ENCODE measurements at places on chromosomes 12 and 14.
A peak's percentile ranks its signal among the peaks of the same experiment; 100 is the strongest.

DNA sequence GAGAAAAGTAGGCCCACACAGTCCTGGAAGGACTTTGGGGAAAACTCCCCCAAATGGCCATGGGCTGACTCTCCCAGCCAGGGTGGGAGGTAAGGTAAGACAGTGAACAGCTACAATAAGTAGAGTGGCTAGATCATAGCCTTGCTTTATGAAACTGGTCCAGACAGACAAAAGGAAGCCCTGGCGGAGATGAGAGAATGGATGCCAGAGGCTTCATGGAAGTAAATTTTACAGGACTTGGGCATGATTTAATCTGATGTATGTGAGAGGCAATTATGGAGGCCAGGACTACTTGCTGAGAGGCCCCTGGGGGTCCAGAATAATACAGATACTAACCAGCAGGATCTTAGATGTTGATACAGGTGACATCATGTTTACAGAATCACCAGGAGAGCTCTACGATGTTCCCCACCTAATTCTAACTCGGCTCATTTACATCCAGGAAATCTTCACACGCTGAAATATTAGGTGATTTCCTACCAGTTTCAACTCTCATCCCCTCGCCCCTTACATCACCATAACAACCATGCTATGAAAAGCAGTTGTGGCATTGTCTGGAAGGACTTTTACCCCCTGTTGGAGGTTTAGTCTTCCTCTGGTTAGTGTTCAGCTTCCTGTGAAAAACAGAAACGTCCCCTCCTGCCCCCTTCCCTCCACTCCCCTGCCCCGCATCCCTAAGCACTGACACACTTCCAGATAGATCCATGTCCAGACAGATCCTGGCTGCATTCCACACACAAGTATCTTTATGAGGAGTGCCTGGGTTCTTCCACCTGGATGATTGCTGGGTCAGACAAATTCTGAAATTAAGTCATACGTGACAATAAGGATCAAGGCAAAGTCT lies 39.5 kb upstream of the NT5DC3 start:
- no peak for DNase-seq
- H3K4me3 ChIP-seq: no peak overlapping the region
- H3K36me3 ChIP-seq: no peaks in the 10 kb centered on the region
- no peaks in the 10 kb centered on the region for H3K4me1 ChIP-seq
- no peaks in the 10 kb centered on the region for H3K27me3 ChIP-seq
- H3K27ac ChIP-seq: no peak overlapping the region

DNA sequence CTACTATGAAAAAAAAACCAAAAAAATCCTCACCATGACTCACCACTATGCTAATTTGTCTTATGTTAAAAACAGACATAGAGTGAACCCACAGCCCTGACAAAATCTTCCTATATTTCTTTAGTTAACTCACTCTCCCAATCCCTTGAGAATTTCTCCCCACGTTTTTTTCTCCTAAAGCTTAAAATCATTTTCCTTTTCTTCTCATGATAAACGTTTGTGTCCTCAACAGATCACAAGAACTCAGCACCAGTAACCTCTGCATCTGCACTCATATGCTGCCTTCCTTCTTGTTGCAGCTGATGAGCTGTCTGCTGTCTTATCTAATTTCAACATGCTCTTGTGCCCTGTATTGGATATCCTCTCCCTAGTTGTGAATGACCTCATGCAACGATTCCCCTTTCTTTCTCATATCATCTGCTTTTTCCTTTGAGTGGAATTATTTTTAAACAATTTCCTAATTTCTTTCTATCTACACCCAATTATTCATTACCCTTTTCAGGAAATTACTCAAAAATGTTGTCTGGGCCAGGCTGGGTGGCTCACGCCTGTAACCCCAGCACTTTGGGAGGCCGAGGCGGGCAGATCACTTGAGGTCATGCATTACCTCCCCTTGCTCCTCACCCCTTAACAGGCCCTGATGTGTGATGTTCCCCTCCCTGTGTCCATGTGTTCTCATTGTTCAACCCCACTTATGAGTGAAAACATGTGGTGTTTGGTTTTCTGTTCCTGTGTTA lies 427.5 kb upstream of the MGAT4C start:
- no peak overlapping the region for H3K27ac ChIP-seq
- no peaks in the 10 kb centered on the region for H3K27me3 ChIP-seq
- no peaks in the 10 kb centered on the region for H3K4me1 ChIP-seq
- H3K4me3 ChIP-seq: no peak overlapping the region

- no peak for DNase-seq
- peaks cover 7% of the 10 kb centered on the region for H3K4me1 ChIP-seq
- H3K27me3 ChIP-seq: no peaks in the 10 kb centered on the region
- no peaks in the 10 kb centered on the region for H3K36me3 ChIP-seq
Observed at GRCh38 chr14:59297071-59297776, 108.8 kb downstream of the DAAM1 start.

DNA sequence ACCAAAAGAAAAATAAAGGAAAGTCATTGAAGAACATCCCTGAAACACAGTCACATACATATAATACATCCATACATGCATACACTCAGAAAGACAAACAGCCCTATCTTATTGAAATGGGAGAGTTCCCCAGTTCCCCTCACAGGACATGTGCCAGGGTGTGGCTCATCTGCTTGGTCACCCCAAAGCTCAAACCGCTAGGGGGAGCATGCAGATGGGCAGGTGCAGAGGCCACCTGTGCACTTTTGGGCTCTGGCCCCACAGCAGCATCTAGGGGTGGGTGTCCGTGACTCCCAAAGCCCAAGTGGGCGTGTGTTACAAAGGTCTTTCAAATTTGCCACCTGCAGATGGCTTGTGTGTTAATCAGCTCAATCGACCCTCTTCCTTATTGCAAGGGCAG lies 75.2 kb downstream of the CMAS start:
- H3K27me3 ChIP-seq: no peaks in the 10 kb centered on the region
- no peaks in the 10 kb centered on the region for H3K36me3 ChIP-seq
- no peaks in the 10 kb centered on the region for H3K4me1 ChIP-seq
- H3K4me3 ChIP-seq: no peak overlapping the region
- no peak for DNase-seq

GRCh38 chr14:68214431-68214830 lies 394.9 kb downstream of the RAD51B start:
- no peaks in the 10 kb centered on the region for H3K27me3 ChIP-seq
- no peak overlapping the region for H3K27ac ChIP-seq
- no peak overlapping the region for H3K4me3 ChIP-seq
- DNase-seq: no peak

- H3K36me3 ChIP-seq: no peaks in the 10 kb centered on the region
- H3K27ac ChIP-seq: no peak overlapping the region
- H3K4me3 ChIP-seq: no peak overlapping the region
- H3K4me1 ChIP-seq: no peaks in the 10 kb centered on the region
- no peaks in the 10 kb centered on the region for H3K27me3 ChIP-seq
Observed at GRCh38 chr14:89374908-89375307, 42.1 kb downstream of the FOXN3 start.

DNA sequence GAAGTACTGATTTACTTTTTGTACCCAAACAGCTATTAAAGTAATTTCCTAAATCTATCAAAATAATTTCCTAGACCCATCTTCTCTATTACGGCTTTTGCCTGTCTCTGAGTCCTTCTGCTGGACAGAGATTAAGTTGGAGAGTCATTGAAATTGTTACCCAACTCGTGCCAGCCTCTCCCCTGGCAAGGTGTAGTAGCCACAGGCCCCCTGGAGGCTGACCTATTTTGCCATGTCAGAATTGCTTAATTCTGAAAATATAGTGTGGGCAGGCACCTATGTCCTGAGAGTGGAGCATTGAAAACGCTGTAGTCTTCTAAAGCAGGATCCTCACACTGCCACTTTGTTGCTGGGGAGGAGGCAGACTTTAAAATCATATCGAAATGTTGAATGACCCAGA lies 308.2 kb downstream of the GLT1D1 start:
- H3K4me3 ChIP-seq: no peak overlapping the region
- DNase-seq: no peak
- H3K4me1 ChIP-seq: no peaks in the 10 kb centered on the region
- H3K27me3 ChIP-seq: no peaks in the 10 kb centered on the region
- H3K27ac ChIP-seq: no peak overlapping the region

- H3K27ac ChIP-seq: no peak overlapping the region
- H3K27me3 ChIP-seq: no peaks in the 10 kb centered on the region
- no peaks in the 10 kb centered on the region for H3K36me3 ChIP-seq
- no peak overlapping the region for H3K4me3 ChIP-seq
- H3K4me1 ChIP-seq: no peaks in the 10 kb centered on the region
Observed at GRCh38 chr12:93072340-93072739, 143.2 kb upstream of the EEA1 start.

- H3K36me3 ChIP-seq: no peaks in the 10 kb centered on the region
- no peaks in the 10 kb centered on the region for H3K4me1 ChIP-seq
- no peak overlapping the region for H3K4me3 ChIP-seq
Observed at GRCh38 chr14:98204139-98204538, 1067.9 kb downstream of the BCL11B start.

- no peak overlapping the region for H3K4me3 ChIP-seq
- H3K4me1 ChIP-seq: peaks cover 6% of the 10 kb centered on the region
- no peaks in the 10 kb centered on the region for H3K36me3 ChIP-seq
Observed at GRCh38 chr14:80958939-80959338, 3.5 kb downstream of the TSHR start.

GRCh38 chr12:49705479-49706134 lies 1.6 kb downstream of the FMNL3 start:
- H3K27ac ChIP-seq: peak overlapping the region; percentile 98
- H3K36me3 ChIP-seq: no peaks in the 10 kb centered on the region
- no peaks in the 10 kb centered on the region for H3K27me3 ChIP-seq
- peak; percentile 24 for DNase-seq

DNA sequence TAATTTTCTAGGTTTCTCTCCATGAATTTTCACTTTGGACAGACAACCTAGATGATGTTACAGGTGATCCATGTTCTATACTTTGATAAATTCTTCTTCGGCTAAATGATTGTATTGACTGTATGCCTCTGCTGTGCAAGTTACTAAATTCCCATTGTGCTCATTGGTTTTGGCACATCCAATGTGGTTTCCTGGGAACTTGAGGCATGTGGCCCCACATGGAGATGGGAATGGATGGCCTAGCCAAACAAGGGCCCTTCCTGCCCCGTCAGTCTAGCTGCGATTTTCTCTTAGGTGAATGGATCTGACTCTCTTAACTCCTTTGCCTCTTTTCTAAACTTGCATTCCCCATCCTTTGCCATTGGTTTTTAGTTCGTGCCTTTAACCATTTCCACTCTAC lies 186.2 kb downstream of the PELI2 start:
- no peaks in the 10 kb centered on the region for H3K4me1 ChIP-seq
- no peaks in the 10 kb centered on the region for H3K27me3 ChIP-seq
- no peak for DNase-seq

- no peaks in the 10 kb centered on the region for H3K4me1 ChIP-seq
- H3K4me3 ChIP-seq: no peak overlapping the region
- H3K27me3 ChIP-seq: no peaks in the 10 kb centered on the region
- no peak overlapping the region for H3K27ac ChIP-seq
Observed at GRCh38 chr14:59208224-59208814, 19.9 kb downstream of the DAAM1 start.

- no peaks in the 10 kb centered on the region for H3K27me3 ChIP-seq
- DNase-seq: no peak
- no peaks in the 10 kb centered on the region for H3K4me1 ChIP-seq
- no peak overlapping the region for H3K4me3 ChIP-seq
Observed at GRCh38 chr14:102867826-102868580, 54.5 kb upstream of the AMN start.

- no peak for DNase-seq
- no peaks in the 10 kb centered on the region for H3K27me3 ChIP-seq
- no peaks in the 10 kb centered on the region for H3K36me3 ChIP-seq
- no peak overlapping the region for H3K27ac ChIP-seq
- no peaks in the 10 kb centered on the region for H3K4me1 ChIP-seq
Observed at GRCh38 chr14:93137864-93138263, 22.1 kb upstream of the ITPK1 start.

DNA sequence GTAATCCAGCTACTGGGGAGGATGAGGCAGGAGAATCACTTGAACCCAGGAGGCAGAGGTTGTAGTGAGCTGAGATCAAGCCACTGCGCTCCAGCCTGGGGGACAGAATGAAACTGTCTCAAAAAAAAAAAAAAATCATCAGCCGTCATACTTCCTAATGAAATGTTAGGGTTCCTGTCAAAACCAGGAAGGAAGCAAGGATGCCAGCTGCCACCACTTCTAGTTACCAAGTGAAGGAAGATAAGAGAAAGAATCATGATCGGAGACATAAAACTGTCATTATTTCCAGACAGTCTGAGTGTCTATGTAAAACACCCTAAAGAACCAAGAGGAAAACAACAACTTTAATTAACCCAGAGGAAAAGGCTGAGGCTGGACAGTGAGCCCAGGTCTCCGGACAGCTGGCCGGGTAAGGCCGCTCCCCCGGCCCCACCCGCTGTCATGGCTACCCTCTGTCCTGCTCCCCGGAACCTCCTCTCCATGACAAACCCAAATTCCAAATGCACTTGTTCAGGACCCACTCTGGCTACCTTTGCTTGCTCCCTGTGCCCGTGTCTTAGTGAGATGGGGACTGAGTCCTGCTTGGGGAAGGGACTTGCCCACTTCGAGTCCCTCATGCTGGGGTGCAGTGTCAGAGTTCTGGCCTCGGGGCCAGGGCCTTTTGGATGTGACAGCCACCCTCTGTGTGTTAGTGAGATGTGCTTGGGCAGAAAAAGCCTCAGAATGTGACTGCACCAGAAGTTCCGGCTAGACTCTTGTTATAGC lies 29.0 kb downstream of the SLC6A12 start:
- peaks cover 3% of the 10 kb centered on the region for H3K4me1 ChIP-seq
- no peak overlapping the region for H3K27ac ChIP-seq
- no peak overlapping the region for H3K4me3 ChIP-seq

DNA sequence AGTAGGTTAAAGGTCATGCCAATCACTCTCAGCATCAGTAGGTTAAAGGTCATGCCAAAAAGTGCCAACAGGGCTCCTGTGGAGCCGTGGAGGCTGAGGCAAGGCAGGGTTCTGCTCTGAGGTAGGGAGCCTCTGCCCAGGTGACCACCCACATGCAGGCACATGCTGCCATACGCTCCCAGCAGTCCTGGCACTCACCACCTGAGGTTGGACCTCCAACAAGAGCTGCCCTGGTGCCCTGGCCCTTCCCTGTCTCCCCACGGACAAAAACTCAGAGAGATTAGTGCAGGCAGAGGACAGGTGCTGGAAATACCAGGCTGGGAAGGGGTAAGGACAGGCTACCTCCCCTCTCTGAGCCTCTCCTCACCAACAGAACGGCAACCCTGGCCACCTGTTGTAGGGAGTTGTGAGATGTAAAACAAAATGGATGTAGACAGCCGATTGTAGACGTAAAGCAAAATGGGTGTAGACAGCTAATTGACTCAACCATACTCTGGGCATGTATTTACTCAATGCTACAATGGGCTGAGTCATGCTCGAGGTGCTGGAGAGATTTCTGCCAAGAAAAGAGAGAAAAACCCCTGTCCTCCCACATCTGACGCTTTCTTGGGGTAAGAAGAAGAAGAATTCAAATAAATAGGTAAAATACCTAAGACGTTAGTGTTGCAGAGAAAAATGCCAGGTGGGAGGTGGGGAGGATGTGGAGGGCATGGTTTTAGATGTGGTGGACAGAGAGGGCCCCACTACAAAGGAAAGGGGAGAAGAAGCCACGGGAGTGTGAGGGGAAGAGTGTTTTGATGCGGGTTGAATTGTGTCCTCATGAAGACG lies 32.4 kb downstream of the LTBP2 start:
- no peaks in the 10 kb centered on the region for H3K27me3 ChIP-seq
- no peak overlapping the region for H3K4me3 ChIP-seq
- DNase-seq: no peak
- H3K36me3 ChIP-seq: peaks cover 15% of the 10 kb centered on the region
- H3K4me1 ChIP-seq: peaks cover 40% of the 10 kb centered on the region
- peak overlapping the region; percentile 91 for H3K27ac ChIP-seq

- H3K36me3 ChIP-seq: no peaks in the 10 kb centered on the region
- H3K27me3 ChIP-seq: no peaks in the 10 kb centered on the region
- no peak for DNase-seq
Observed at GRCh38 chr12:102973583-102973982, 16.1 kb downstream of the ASCL1 start.
